ENCODE measurements at places on chromosomes 2 and 18.

DNA sequence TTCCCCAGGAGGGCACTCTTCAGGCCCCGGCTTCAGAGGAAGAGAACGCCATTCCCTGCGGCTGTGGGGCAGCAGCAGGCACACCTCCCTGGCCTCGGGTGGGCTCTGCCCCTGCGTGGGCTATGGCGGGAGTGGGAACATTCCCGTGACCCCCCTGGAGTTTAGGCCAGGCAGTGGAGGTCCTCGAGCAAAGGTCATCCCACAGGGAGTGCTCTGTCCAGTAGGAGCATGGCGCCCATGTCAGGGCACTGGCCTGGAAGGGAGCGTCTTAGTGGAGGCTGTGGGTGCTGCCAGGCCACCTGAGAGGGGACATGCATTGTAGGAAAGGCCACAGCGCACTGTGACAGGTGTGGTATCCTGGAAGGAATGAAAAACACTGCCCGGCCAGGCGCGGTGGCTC, 9.2 kb upstream of the NFATC1 start:
- no peak for DNase-seq

GRCh38 chr2:88032070-88032702, 15.8 kb upstream of the RNU2-63P start:
- no peak for DNase-seq

GRCh38 chr2:225761396-225761795, 361.9 kb downstream of the NYAP2 start:
- no peak for DNase-seq

DNA sequence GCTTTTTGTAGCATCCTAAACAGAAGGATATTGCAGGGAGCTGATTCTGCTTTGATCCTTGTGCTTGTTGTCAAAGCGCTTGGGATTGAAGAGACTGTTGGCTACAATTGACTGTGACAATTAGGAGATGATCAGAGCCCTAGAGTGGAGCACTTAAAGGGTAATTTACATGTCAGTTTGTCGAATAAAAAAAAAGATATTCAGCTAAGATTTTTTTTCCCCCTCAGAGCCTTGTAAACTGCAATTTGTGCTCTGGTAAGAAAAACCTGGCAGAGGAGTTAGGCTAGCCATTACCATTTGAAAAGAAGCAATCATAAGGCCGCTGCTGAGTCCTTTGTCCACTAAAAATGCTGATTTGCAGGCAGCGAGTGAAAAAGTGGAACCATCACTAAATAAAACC, 47.8 kb upstream of the ZEB2 start:
- no peak for DNase-seq

DNA sequence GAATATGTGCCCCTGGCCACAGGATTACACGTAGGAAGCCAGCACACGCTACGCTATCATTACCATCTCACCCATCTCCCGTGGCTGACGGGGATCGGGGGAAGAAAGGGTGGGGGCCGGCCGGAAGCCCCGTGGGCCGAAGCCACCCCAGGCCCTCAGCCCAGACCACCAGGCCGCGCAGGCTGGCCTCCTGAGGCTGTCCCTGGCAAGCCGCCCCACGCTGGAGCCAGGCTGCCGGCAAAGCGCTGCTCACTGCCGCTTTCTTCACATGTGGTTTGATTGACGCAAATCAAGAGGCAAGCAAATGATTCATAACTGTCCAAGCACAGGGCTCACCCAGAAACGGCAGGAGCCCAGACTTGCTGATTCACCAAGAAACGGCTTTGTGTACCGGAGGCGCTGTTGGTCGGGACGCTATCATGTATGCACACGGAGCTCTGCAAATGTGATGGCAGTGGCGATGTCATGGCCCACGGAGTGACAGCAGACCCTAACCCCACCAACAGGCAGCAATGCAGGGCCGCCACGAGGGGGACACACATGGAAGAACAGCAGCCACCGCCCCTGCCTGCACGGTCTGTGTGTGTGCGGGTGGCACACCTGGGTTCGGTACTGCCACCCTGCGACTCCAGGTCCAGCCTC, 125.7 kb downstream of the HDAC4 start:
- no peak for DNase-seq

- no peak for DNase-seq
Observed at GRCh38 chr18:7524786-7525185, 42.3 kb upstream of the PTPRM start.

DNA sequence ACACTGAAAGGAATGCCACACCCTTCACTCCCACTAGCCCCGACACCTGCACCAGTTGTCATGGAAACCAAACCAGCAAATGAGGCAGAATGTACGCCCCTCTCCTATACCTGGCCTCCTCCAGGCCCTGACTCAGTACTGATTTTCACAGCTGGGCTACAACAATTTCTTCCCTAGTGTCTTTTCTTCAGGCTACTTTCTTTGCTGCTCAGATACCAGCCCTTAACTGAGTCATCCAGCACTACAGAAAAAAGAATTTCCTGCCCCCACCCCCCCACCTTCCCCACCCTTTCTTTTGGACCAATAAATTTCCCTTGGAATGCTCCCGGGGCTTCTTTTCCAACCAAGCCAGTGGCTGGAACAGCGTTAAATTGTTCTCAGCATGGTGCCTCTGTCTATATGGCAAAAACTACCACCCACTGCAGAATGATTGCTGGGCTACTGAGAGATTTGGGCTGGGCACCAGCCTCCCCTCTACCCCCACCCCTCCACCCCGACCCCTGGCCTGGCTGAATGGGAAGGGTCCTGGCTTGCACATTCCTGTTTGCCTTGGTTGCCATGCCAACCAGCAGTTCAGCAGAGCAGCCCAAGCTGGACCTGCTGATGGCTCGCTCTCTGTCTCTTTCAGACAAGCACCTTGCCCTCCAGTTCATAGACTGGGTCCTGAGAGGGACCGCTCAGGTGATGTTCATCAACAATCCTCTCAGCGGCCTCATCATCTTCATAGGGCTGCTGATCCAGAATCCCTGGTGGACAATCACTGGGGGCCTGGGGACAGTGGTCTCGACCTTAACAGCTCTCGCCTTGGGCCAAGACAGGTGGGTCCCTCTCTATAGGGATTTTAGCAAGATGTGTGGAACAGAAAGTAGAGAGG, 11.3 kb downstream of the SLC14A2 start:
- DNase-seq, result no peak

DNA sequence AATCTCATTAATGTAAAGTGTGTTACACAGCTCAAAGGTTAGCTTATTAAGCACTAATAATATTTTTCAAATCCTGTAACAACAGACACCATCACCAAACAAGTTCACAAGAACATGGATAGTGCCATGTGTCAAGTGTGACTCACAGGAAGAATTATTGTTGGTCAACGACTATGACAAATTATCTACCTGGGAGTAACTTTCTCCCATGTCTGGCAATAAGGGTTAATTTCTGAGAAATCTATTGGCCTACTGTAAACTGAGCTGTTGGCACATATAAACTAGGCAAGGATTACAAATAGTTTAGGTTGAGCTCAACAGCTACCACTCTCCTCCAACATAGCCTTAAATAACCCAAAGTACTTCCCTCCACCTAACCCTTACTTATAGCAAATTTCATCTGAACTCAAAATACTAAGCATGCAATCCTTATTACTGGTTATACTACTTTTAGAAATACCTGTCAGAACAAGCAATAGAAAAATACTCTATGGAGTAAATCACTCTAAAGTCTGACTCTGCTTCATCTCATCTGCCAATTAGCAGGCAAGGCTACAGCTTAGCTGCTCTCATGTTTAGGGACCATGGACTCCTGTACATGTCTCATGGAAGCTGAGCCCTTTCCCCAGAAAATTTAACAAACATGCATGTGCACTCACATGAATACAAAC, 223.0 kb downstream of the NBAS start:
- no peak for DNase-seq

GRCh38 chr2:230230087-230230486, 4.6 kb downstream of the SP140 start:
- no peak for DNase-seq

DNA sequence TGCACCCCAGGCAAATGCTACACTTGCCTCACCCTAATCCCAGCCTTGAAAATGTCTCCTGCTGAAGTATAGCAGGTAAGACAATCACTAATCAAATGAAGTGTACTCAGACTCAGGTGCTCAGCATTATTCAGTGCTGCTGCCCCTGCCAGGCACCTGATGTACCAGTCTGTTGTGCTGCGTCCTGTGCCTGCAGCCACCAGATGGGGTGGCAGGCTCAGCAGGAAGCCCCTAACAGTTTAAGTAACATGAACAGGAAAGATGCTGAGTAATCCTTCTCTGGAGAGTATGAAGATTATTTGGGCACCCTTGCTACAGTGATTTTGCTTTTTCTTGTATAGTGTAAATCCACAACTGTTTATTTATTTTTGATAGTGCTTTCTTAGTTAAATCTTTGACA, 69.1 kb downstream of the TACR1 start:
- DNase-seq, result no peak

- DNase-seq, result no peak
Observed at GRCh38 chr2:241637795-241638660, 535 bp downstream of the ATG4B start.

DNA sequence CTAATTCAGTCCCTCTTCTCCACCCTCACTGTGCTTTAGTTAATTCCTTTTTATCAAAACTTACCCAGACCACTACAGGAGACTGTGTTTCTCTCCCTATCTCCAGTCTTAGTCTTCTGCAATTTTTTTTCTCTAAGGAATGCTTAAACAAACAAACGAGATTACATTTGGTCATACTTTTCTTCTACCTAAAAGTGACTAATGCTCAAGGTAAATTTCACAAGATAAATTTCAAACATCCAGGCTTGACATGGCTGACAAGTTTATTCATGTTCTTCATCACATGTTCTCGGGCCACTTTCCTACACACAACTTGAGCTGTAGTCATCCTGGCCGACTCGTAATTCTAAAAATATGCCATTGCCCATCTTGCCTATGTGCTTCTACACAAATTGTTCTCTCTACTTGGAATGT, 23.2 kb upstream of the ACSL3 start:
- no peak for DNase-seq

- no peak for DNase-seq
Observed at GRCh38 chr18:22470248-22471235, 52.8 kb upstream of the CTAGE1 start.

- DNase-seq, result no peak
Observed at GRCh38 chr18:58397385-58398132, 231.3 kb downstream of the ALPK2 start.

DNA sequence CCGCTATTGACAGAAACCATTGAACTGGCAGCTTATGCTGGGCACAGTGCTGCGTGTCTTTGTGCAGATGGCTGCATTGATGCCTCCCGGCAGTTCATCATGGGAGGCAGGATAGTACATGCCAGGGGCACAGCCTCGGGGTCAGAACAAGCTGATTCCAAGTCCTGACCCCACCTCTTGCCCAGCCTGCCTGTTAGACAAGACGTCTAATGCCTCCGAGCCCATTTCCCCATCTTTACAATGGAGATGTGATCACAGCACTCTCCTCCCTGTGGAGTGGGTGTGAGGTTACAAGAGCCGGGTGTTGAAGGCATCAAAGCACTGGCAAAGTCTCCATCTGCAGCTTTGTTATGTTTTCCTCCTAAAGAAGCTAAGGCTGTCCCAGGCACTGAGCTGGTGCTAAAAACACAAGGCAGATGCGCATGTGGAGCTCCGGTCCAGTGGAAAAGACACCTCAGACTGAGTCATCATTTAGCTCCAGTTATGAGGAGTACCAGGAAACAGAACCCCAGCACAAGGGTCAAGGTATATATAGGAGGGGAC, 125.7 kb upstream of the EPAS1 start:
- no peak for DNase-seq

DNA sequence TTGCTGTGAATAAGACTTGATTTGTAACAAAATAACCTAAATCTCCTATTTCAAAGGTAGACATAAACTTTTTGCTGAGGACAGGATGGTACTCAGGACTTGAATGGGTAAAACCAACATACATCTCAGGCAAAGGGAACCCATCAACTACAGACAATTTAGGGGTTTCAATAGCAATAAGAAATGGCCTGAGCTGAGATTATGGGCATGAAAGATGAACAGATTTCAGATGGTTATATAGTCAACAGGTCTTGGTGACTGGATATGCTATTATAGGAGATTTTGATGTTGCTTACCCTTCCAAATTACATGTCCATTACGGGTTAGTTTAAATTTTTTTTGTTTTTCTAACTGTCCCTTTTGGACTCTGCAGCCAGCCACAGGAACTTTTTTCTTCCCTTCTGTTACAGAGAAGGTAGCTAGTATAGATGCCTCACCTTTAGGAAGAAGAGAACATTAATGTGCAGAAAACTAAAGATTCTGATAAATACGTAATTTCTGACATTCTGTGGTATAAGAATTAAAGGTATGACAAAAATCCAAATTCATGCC, 4.6 kb downstream of the RPS27A start:
- no peak for DNase-seq

- DNase-seq, result no peak
Observed at GRCh38 chr2:116669782-116670181, 1144.7 kb upstream of the DDX18 start.

GRCh38 chr2:142786918-142787702, 90.4 kb upstream of the KYNU start:
- DNase-seq, result no peak

DNA sequence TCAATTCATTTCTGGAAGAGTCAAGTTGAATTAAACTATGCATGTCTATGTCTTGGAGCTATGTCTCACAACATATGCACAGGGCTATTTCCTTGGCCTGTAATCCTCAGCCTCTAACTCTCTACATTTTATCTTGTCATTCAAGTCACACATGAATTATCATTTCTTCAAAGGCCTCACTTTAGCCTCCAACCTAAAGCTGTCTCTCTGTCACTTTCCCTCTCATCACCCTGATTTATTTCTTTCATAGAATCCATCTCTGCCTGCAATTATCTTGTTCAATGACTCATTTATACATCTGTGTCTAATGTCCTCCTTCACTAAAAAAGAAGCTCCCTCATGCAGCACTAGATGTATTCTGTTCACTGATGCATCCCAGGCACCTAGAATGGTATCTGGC, 614.2 kb upstream of the REG3G start:
- no peak for DNase-seq

GRCh38 chr18:54251606-54252390, 17.5 kb upstream of the POLI start:
- DNase-seq, result no peak

GRCh38 chr2:207328944-207329386, 163.2 kb upstream of the KLF7 start:
- DNase-seq, result no peak

- no peak for DNase-seq
Observed at GRCh38 chr2:50042771-50043170, 888.5 kb upstream of the FSHR start.
